ENCODE measurements at places on chromosomes 6 and 20.

- no peak for DNase-seq
Measured at GRCh38 chr6:16403831-16404230, 165.4 kb downstream of the GMPR start.

- no peak for DNase-seq
Measured at GRCh38 chr6:130513770-130514169, 148.0 kb downstream of the TMEM200A start.

DNA sequence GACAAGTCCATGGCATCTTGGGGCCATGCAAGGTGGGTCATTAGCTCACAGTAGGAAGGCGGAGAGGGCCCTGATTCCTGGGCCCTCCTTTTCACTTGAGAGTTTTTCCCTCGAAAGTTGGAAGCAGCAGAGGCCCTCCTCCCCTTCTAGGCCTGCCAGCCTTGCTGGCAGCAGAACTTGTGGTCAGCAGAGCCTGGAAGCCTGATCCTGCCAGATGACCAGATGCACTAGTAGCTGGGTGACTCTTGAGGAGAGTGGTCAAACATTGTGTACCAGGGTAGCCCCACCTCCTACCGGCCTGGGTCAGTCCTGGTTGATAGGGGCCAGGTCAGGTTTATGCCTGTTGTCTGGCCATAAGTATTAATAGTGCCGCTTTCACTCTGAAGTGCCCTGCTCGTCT lies 3.8 kb upstream of the HMGA1 start:
- no peak for DNase-seq

DNA sequence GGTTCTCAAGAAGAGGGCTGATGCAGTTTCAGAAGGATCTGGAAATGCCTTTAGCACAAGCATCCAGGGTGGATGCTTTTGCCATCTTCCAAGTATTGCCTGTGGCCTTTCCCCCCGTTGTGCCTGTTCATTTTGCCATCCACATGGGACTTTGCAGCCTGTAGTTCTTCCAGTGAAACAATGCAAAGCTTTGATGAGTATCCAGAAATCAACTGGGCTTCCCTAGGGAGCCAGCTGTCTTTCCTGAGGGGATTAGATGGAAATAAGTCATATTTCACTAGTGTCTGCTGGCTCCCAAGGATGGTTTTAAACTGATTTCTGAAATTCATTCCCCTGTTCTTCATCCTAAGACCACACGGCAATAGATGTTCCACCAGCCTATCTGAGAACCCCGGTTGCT lies 63.3 kb downstream of the CAP2 start:
- no peak for DNase-seq

- no peak for DNase-seq
Measured at GRCh38 chr6:136523196-136523595, 27.0 kb downstream of the MAP7 start.

- DNase-seq = no peak
Measured at GRCh38 chr6:164531736-164532135, 777.7 kb downstream of the C6orf118 start.

- no peak for DNase-seq
Measured at GRCh38 chr6:74720923-74721322, 484.9 kb downstream of the COL12A1 start.

DNA sequence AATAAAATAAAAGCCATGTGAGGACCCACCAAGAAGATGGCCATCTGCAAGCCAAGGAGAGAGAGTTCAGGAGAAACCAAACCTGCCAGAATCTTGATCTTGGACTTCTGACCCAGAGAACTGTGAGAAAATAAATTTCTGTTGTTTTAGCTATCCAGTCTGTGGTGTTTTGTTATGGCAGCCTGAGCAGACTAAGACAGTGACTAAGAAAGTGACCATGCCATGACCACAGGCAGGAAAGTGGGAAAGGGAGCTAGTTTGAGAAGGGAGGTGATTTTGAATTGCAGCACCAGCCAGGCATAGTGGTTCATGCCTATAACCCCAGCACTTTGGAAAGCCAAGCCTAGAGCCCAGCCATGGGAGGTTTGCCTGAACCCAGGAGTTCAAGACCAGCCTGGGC lies 21.9 kb upstream of the C6orf62 start:
- DNase-seq = no peak

DNA sequence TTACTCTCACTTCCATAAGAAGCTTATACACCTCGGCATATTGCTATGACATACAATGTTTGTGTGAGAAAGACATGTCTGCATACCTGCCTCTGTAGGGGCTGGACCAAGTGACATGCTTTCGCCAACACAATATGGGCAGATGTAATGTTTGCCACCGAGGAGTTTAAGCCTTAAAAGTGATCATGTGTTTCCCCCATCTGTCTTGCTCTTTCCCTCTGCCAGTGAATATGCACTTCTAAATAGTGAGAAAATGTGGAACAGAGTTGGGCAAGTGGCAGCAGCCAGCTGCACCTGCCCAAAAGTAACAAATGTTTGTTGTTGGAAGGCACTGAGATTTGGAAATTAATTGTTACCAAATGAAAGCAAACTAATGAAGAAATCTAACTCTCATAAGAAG lies 274.8 kb upstream of the BTBD3 start:
- no peak for DNase-seq

GRCh38 chr20:12927489-12927888 lies 81.3 kb upstream of the SPTLC3 start:
- DNase-seq = no peak

DNA sequence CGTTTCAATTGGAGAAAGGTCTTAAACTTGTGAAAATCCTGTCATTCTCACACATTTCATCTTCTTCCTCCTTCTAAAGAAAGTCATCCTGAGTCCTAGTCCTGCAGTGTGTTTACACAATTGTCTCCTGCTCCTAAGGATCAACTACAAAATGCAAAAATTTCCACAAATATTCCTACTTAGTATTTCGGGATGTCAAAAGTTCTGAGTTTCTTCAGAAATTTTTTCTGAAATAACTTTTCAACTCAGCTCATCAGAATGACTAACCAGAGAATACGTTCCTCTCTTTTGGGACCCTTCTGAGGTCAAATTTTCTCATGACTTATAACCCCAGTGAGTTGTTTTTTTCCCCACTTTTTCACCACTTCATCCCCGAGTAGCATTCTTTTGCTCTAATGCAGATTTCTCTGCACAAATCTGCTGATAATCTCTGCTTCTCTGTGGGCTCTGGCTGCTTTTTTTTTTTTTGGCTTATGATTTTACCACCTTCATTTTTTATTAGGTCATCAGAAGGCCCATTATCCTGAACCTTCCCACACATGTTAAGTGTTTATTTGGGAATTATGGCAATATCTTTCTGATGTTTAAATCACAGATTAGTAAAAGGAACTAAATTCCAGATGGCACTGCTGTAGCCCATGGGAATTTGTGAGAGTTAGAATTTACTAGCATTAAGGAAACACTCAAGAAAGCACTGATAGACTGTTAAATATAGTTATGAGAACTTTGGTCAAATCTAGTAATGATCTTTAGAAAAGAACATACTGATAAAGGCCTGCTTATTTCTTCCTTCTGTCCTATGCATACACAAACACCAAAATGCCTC lies 41.4 kb downstream of the MAP3K5 start:
- no peak for DNase-seq

DNA sequence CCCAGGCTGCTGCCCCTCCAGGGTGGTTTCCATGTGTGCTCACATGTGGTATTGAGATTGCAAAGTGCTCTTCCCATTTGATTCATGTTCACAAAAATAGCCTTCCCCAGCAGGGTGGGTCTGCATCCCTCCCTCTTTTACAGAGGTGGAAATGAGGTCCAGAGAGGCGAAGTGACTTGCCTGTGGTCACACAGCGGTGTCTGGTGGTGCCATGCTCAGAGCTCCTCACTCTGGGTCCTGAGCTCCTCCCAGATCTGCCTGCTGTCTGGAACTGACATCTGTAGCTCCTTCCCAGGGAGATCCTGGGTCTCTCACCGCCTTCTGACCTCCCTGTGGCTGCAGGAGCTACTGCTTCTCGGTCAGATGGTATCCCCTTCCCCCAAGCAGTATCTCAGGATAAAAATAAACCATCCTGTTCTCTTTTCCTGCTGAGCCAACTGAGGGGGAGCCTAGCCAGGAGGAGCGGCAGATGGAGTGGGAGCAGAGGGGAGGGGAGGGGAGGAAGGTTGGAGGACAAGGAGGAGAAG lies 11.9 kb downstream of the CD40 start:
- DNase-seq = peak; percentile 65

GRCh38 chr20:32091888-32092346 lies 17.6 kb upstream of the TM9SF4 start:
- DNase-seq = peak; percentile 77

DNA sequence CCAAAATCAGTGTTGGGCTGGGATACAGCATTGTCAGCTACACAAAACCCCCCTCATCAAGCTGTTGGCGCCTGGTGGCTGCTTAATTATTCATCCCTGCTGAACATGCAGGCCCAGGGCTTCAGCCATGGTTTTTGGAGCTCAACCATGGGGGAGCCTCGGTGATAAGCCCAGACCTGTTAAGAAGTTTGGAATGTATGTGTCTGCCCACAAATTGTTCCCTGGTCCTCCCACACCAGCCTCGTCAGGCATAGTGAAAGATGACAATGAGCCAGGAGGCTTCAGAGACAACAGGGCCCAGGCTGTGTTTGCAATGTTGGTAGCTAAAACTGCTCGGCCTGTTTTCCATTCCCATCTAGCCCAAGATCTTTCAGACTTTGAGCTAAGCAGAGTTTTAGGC lies 34.8 kb upstream of the SIRPA start:
- DNase-seq = no peak

Data from DMS79 treated with DMSO at 0.1 percent for 48 hours (cell line).